ENCODE measurements at places on chromosomes 1 and 21.

GRCh38 chr1:9251501-9251900 is 16.9 kb downstream of the H6PD start:
- DNase-seq: no peak

DNA sequence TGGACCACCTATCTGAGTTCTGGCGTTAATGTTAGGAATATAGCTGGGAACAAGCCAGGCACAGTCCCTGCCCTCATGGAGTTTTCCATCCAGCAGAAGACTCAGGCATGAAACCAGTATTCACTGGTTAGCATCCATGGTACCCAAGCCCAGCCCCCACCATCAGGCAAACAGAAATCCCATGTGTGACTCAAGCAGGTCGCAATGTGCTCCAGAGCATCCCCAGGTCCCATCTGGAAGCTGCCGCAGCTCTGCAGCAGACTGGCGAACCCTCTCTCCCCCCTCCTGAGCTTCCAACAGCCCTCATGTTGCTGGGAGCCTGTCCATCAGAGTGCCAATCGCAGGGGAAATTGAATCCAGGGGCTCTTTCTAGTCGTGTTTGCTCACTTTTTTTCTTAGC is 174.2 kb downstream of the RRAGC start:
- no peak for DNase-seq

DNA sequence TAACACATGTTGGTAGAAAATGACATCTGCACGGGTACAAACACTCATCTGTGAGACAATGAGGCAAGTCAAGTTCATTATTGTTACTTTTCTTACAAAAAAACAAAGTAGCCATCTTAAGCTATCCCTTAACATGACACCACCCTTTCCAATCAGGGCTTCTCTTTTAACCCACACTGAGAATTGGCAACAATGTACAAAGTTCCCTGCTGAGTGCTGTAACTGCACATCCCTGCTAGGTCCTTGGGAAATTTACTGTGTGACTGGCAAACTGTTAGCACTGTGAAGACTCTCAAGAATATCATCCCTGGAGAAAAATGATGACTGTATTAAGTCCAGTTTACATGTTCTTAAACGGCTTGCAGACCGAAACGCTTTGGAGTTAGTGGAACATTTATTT is 185.8 kb upstream of the PLD5 start:
- no peak for DNase-seq

DNA sequence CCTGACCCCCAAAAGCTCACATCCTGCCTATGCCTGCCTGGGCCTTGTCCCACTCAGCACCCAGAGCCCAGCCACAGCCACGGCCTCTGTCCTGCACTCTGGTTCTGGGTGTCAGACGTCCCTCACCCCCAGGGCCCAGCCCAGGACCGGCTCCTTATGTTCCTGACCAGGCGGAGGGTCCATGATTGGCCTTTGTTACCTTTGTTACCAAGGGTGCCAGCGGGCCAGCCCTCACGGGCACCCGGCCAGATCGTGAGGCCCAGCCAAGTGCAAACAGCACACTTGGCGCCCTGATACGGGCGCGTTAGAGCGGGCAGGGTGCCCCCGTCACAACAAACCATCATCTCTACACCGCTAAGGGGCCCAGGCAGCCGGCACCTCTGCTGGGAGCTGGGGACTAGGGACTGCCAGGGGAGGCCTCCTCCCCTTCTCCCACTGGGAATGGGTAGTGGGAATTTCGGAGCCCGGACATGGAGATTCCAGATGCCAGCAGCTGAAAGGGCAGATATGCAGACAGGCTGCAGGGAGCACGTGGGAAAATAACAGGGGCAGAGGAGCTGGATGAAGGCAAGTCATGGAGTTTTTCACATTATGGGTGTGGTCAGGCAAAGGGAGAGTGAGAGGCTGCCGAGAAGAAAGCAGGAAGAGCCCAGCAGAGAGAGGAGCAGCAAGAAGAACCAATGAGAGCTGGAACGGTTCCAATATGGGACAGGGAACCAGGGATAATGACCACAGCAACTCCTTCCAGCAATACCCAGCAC is 22.1 kb downstream of the HSPG2 start:
- no peak for DNase-seq

GRCh38 chr21:35585155-35585554 is 475.2 kb downstream of the SETD4 start:
- DNase-seq: no peak

DNA sequence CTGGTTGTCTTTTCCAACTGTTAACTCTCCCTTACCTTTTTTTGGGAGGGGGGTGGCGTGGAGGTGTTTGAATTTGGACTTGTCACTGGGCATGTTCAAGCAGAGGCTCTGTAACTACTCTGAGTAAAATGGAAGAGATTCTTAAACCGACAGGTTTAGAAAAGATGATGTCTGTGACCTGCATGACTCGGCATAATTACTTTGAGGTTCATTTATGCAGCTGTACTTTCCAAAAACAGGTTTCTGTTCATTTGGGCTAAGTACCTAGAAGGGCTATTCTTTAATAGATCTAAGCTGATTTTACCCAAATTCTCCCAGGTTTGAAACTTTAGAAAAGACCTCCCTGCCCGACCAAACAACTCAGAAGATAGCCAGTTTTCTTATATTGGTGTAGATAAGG is 80.3 kb downstream of the SLC35A3 start:
- no peak for DNase-seq

GRCh38 chr1:30250338-30250983 is 472.9 kb downstream of the MATN1 start:
- no peak for DNase-seq

- no peak for DNase-seq
Measured at GRCh38 chr1:53642607-53643006, 96.4 kb downstream of the GLIS1 start.

DNA sequence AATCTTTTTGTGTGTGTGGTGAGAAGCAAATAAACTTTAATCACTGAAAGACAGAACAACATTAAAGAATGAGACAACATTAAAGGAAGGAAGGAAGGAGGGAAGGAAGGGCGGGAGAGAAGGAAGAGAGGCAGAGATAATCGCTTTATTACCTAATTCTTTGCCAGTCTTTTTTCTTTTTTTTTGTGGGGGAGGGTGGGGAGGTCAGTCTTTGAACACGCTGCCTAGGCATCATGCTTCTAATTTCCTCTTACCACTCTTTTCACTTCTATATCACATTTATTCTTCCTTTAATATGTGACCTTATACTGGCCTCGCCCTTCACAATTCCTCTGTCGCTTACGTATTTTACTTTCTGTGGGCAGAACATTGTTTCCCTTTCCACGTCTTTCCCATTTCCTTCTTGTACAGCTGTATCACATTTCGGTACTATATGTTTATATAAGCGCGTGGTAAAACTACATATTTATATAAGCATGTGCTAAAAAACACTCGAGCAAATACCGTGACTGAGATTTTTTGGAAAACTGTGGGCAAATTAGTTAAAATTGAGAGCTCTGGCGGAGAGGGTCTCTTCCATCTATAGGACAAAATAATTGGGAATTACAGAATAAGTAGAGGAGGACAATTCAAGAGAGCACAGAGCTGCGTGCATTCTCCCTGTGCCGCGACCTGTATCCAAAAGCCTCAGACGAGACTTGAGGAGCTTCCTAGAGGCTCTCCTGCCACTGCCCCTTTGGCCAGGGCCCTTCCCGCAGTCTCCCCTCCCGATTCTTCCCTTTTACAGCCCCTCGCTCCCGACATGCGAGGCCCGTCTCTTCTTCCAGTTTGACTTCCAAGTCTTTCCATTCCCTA is 823 bp upstream of the PRKAA2 start:
- no peak for DNase-seq

DNA sequence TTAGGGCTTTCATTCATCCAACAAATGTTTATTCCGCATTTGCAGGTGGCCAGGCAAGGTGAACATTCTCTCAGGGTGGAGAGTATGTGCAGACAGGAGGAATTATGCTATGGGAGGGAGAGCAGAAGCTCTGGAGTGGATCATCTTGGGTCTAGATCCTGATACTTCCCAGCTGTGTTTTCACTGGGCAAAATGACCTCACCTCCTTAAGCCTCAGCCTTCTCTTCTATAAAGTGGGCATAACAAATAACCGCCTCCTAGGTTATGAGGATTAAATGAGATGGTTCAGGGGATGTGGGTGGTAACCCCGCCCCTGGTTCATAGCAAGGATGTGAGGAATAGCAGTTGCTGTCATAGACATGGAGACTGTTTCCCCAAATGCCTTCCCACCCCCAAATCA is 1.7 kb upstream of the TMEM51 start:
- no peak for DNase-seq

- DNase-seq: no peak
Measured at GRCh38 chr1:40708750-40709099, 17.2 kb downstream of the NFYC start.

GRCh38 chr1:165449131-165449530 is 4.2 kb upstream of the RXRG start:
- no peak for DNase-seq

- no peak for DNase-seq
Measured at GRCh38 chr1:246681900-246682895, 42.0 kb upstream of the SCCPDH start.

DNA sequence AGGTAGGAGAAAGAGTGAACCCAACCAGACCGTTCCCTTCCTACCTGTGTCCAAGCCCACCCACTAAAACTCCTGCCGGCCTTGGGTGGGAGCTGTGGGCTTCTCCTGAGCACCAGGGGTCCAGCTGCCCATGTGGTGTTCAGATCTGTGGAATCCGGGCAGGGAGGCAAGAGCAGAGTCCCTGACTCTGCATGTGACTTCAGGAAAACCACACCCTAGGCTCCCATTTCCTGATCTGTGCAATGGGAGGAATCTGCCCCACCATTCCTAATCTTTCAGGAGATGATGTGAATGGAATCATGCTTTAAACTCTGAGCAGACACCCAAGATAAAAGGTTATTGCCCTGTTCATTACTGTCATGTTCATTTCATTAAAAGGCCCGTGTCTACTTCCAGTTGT is 27.6 kb downstream of the EIF2D start:
- DNase-seq: no peak

DNA sequence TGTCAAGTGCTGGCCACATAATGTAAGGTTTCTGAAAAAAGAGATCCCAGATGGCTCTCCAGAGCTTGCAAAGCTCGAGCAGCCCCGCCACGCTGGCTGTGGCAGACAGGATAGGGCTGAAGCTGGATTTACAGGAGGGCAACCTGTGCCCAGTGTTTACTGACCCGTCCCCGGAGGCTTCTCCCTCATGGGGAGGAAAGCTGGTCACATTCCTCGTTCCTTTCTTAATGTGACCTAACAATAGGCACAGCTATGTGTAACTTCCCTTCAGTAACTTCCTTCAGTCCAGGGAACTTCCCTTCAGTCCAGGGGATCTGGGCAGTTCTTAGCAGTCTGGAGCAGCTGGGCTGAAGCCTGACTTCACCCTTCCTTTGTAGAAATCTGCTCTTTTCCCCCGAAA is 7.7 kb downstream of the SLFNL1 start:
- no peak for DNase-seq

- DNase-seq: no peak
Measured at GRCh38 chr1:53826367-53826766, 11.7 kb downstream of the NDC1 start.

DNA sequence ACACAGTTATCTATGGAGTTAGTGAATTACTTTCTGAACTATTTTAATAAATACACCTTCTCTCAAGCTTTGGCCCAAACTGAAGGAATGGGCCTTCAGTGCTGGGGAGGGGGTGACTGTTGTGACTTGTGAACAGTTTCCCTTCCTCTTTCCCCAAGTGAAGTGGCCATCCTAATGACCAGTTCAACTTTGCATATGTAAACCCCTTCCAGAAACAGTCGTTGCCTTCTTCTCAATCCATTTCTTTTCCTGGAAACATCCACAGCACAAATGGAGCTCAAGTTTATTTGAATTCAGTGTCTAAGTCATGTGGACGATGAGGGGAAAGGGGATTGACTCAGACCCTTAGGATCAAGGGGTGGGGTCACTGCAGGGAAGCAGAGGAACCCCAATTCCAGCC is 1.3 kb upstream of the INPP5B start:
- no peak for DNase-seq

GRCh38 chr1:217193151-217193550 is 437.7 kb downstream of the GPATCH2 start:
- no peak for DNase-seq

DNA sequence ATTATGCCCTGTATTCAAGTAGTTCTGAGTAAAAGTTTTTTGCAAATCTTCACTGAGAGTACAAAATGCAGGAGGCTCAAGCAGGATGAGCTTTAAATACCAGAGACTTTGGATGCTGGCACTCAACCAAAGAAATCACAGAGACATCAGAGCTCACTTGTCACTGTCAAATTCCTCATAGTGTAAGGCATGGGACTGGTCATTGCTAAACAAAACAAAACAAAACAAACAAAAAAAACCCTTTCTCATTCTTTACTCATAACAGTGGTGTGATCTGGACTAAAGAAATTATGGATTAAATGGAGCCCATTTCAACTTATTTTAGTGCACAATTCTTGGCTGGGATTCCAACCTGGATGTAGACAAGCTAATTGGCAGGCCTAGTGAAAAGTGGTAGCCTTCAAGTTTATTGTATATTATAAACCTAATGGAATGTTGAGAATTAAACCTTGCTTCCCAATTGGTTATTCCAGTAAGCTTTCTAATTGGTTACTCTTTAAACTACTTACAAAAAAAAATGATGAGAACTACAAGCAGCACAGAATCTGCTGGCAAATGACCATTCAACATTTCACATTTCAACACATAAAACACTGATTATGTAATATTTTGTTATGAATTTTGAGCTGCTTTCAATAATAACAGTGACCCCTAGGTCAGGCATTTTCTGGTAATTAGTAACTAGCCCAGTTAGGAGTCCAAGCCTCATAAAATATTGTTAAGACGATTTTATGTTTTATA is 30.6 kb upstream of the NEK7 start:
- no peak for DNase-seq

DNA sequence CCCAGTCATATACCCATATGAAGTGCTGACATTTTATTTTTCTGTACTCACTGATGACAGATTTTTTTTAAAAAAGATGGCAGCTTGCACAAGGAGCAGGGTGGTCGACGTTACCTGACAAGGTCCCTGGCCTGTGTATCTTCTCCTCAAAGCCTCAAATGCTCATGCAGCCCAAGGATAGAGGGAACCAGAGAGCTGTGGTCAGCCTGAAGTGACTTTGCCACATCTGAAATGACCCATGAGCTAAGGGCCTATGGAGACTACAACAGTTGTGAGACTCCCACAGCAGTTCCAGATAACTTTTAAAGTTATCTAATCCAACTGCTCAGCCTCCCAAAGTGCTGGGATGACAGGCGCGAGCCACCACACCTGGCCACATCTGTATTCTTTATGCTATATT is 131.1 kb downstream of the GLUL start:
- DNase-seq: no peak

DNA sequence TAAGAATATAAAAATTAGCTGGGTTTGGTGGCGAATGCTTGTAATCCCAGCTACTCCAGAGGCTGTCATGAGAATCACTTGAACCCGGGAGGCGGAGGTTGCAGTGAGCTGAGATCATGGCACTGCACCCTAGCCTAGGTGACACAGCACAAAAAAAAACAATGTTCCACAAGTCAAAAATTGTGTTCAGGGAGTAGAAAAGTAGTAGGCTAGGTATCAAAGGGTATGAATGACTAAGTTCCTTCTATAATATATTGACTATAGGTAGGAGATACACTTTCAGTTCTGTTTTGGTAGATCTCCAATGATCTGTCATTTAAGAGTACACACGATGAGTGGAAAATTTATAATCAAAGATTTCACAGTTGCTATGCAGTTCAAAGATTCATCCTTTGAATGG is 16.7 kb downstream of the USP48 start:
- DNase-seq: no peak

- DNase-seq: no peak
Measured at GRCh38 chr1:1756661-1757421, 21.4 kb downstream of the NADK start.

GRCh38 chr1:155608888-155609225 is 1.2 kb upstream of the MSTO1 start:
- DNase-seq: no peak

Data from Jurkat, Clone E6-1 (cell line).